ENCODE measurements at places on chromosomes 1 and 21.

DNA sequence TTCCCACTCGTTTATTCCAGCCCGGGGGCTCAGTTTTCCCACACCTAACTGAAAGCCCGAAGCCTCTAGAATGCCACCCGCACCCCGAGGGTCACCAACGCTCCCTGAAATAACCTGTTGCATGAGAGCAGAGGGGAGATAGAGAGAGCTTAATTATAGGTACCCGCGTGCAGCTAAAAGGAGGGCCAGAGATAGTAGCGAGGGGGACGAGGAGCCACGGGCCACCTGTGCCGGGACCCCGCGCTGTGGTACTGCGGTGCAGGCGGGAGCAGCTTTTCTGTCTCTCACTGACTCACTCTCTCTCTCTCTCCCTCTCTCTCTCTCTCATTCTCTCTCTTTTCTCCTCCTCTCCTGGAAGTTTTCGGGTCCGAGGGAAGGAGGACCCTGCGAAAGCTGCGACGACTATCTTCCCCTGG, 716 bp downstream of the OLIG2 start:
- DNase-seq = no peak

DNA sequence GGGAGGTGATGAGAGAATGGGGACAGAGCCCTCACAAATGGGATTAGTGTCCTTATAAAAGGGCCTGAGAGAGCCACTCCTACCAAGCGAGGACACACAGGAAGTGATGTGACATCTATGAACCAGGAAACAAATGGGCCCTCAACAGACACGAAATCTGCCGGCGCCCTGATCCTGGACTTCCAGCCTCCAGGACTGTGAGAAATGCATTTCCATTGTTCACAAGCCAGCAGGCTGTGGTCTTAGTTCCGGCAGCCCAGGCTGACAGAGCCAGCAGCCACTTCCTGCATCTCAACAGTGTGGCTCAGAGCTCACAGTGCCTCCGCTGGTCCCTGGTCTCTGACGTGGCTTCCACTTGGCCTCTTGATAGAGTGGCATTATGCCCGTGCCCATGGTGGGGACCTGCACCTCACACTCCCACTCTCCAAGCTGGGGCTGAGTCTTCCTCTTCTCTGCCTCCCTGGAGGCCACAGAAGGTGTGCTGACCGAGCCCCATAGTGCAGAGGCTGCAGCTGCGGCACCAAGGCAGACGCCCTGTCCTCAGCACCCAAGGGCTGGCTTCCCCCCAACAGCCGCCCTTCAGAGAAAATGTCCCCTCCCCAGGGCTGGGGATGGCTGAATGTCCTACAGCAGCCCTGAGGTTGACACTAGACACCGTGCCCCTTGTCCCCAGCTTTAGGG, 44.9 kb downstream of the ACOT7 start:
- peak; percentile 60 for DNase-seq

DNA sequence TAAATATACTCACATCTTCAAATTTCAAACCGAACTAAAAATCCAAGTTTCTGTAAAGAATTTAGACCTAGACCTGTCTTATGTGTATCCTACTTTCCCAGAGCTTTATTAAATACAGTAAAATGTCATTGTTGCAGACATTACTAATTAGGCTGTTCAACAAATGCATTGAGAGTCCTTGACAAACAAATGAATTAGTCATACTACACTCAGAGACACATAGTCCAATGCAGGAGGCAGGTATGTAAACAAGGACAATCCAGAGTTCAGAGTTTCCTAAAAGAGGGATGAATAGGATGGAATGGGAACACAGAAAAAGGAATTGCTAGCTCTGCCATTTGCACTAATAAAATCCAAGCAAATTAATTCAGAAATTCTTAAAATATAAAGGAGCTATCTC, 1.6 kb upstream of the EGLN1 start:
- DNase-seq = no peak

- no peak for DNase-seq
Observed at GRCh38 chr1:24293392-24294227, 25.5 kb upstream of the GRHL3 start.

DNA sequence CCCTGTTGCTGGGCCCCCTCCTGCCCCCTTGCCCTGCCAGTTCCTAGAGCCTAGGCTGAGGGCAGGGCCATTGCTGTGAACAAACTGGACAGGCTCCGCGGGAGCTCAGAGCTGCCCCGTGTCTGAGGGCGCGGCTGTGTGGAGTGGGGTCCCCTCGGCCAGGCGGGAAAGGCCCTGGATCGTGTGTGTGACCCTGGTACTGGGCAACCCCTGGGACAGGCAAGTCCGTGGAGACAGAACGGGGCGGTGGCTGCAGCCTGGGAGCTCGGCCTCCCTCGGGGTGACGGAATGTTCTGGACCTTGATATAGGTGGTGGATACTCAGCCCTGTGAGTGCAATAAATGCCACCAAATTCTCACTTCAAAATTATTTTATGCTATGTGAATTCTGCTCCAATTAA, 27.7 kb upstream of the C1orf159 start:
- no peak for DNase-seq

DNA sequence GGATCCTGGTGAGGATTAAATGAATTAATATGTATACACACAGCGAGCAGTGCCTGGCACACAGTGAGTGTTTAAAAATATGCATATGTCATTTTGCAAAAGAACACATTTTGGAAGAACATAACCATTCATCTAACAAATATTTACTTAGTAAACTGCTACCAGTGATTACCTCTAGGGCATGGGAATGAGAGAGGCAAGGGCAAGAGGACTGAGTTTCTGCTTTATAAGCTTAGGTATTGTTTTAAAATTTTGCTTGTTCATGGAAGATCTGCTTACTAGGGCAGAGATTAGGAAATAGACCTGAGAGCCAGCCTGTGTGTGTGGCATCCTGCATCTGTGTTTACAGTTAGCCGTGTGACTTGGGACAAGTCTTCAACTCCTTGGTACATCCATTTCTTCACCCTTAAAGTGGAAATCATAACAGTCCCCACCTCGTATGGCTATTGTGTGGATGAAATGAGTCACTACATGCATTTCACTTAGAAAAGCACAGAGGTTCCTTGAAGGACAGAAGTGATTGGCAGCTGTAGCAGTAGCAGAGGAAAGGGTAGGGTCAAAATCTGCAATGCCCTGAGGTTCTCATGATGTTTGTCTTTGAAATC, 198.5 kb upstream of the FMN2 start:
- DNase-seq = no peak

- DNase-seq = no peak
Observed at GRCh38 chr1:32623775-32624174, 26.6 kb downstream of the ZBTB8OS start.

DNA sequence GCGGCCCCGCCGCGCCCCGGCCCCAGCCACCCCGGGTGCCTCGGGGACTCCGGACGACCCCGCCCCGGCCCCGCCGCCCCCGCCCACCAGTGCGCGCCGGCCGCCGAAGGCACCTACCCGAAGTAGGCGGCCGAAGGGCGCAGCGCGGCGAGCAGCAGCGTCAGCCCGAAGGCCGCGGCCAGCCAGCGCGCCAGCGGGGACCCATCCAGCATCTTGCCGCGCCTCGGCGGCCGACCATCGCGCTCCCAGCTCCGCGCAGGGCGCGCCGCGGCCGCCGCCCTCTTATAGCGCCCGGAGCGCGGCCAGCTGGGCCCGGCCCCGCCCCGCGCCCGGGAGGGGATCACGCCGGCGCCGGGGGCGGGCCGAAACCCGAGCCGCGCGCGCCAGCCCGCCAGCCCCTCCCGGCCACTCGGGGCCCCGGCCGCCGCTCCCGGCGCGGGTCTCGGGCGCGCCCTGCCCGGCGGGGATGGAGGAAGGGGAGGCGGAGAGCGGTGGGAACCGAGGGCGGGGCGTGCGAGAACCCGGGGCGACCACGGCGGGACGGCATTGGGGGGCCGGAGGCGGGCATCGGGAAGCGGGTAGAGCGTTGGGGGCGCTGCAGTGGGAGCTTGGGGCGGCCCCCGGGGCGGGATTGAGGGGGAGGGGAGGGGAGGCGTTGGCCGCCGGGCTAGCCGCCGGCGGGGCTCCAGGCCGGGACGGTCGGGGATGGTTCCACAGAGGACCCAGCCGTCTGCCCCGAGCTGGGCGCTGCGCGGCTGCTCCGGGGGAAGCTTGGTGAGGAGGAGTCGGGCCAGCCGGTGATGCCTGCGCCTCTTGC, at the start of gene WNT9A:
WNT9A (minus strand) TSS at position 257 of the 817 bp plus-strand sequence; CDS start at position 212, 45 bp downstream.
- no peak for DNase-seq

DNA sequence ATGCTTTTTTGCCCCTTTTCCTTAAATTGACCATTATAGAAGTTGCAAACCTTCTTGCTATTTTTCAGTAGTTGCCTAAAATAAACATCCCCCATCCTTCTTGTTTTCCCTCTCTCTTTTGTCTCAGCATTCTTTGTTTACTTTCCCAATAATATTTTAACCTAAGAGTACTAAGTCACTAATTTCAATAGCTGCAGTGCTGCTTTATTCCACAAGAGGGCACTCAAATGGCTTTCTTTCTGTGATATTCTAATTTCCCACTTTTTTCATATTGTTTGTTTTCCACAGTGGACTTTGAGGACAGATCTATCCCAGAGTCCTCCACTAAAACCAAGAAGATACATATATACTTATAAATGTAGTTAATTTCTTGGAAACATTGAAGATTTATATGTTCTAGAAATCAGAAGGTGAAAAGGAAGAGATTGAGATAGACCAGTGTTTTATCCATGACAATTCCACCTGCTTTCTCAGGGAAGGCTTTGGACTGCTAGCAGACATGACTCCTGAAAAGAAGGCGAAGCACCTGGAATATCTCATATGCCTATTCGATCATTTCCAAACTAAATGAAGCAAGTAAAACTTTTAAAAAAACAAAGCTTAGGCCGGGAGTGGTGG, 104.8 kb upstream of the GRIK1 start:
- no peak for DNase-seq

DNA sequence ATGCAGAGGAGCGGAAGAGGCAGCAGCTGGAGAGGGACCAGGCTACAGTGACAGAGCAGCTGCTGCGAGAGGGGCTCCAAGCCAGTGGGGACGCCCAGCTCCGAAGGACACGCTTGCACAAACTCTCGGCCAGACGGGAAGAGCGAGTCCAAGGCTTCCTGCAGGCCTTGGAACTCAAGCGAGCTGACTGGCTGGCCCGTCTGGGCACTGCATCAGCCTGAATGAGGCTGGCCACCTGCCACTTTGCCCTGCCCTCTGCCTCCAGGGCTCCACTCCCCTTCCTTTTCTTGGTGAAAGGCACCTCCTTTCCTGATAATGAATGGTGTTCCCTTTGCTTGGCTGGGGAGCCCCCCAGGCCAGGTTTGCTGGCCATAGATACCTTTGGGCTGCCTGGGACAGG, 3.3 kb upstream of the HMGN2 start:
- no peak for DNase-seq

DNA sequence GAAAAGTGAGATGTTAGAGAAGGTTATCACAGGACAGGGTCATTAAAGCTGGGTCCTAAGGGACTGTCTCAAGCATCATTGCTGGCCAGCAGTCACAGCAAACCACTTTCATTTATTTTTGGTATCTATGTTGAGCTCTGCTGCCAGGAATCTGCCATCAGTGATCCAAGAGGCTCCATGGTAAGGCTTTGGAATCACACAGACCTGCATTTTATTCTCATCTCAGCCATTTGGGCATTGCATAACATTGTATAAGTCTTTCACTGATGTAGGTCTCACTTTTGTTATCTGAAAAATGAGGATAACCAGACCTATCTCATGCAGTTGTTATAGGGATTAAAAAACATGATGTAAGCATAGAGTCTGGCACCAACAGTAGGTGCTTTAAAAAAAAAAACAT, 77.5 kb downstream of the OMA1 start:
- no peak for DNase-seq

DNA sequence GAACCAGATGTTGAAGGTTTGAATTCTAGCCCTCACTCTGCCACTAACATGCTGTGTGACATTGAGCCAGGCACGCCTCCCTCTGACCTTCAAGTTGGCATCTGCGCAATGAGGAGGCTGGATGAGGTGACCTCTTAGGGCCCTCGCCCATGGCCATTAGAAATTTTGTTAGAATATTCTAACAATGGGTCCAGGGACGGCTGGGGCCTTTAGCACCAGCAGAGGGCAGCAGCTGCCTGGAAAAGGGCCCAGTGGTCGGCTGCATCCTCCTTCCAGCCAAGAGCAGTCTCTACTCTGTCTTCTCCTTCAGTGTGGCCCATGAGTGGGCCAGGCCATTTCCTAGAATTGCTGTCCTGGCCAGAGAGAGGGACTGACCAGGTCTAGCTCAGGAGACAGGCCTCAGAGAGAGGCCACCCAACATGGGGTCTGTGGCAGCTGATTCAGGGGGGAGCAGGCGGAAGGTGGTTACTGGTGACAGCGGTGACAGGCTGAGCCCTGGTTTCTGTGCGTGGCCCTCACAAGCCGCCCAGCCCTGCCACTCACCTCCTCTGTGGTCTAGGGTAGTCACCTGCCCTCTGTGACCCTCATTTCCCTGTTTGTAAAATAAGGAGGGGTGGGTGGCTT, 101.3 kb upstream of the ACTL8 start:
- no peak for DNase-seq

- no peak for DNase-seq
Observed at GRCh38 chr1:16151196-16151994, 4.5 kb downstream of the EPHA2 start.

GRCh38 chr1:23424293-23425192, at the start of gene TCEA3:
Gene TCEA3 (minus strand): TSS chr1:23424748. CDS start chr1:23424633, 115 bp downstream.
- DNase-seq = peak; percentile 30

GRCh38 chr1:242147096-242147976, 148.4 kb upstream of the MAP1LC3C start:
- DNase-seq = no peak

GRCh38 chr1:37325010-37325409, 149.4 kb upstream of the ZC3H12A start:
- DNase-seq = no peak

DNA sequence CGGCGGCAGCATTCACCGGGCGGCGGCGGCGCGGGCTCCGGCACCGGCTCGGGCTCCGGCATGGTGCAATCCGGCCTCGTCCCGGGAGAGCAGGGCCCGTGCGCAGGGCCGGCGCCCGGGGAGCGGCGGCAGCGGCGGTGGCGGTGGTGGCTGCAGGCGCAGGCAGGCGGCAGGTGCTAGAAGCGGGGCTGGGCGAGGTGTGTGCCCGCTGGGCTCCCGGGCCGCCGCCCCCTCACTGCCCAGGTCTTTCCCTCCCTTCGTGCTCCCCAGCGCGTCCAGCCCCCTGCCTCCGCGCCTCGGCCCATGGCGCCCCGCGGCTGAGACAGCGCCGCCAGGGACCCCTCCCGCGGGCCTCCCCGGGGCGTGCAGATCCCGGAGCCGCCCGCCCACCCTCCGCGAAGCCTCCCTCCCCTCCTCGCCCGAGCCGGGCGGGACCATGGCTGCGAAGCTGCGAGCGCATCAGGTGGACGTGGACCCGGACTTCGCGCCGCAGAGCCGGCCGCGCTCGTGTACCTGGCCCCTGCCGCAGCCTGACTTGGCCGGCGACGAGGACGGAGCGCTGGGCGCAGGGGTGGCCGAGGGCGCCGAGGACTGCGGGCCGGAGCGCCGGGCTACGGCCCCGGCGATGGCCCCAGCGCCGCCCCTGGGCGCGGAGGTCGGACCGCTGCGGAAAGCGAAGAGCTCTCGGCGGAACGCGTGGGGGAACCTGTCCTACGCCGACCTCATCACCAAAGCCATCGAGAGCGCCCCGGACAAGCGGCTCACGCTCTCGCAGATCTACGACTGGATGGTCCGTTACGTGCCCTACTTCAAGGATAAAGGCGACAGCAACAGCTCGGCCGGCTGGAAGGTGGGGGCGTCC, 492 bp downstream of the FOXO6 start:
- no peak for DNase-seq

GRCh38 chr1:225460737-225461532, 33.1 kb upstream of the LBR start:
- peak; percentile 30 for DNase-seq

- DNase-seq = peak; percentile 12
Observed at GRCh38 chr1:150233359-150234308, 2.3 kb downstream of the ANP32E start.
